ENCODE measurements at places on chromosomes 12 and 14.
A peak's percentile ranks its signal among the peaks of the same experiment; 100 is the strongest.

DNA sequence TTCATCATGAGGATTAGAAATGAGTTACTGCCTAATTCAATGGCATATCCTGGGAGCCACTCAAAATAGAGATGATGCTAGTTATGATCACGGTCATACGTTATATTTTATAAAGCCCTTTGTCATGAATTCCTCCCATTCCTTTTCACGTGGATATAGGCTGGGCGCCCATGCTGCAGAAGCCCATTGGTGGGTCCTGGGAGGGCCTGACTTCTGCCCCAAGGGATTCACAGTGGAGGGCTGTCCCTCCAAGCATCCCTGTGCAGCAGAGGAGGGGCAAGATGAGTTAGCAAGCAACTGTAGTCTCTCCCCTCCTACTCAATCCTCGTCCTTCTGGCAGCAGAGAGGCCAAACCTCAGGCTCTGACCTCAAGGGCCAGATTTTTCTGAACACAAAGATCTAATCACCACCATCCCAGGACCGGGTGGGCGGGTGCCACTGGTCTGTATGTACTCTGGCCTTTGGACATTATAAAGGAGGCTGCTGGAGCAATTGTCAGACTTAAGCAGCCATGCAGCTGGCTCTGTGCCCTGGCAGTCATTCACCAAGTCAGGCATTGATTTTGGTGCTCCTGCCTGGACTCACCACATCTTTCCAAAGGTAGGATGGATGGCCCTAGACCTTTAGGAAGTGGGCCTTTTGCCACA lies 8.6 kb downstream of the GLTP start:
- H3K27ac ChIP-seq, result no peak overlapping the region
- H3K27me3 ChIP-seq, result no peaks in the 10 kb centered on the region
- H3K4me3 ChIP-seq, result no peak overlapping the region
- DNase-seq, result no peak

- peaks cover 3% of the 10 kb centered on the region for H3K4me1 ChIP-seq
- DNase-seq, result no peak
- H3K27me3 ChIP-seq, result no peaks in the 10 kb centered on the region
- H3K27ac ChIP-seq, result no peak overlapping the region
- no peaks in the 10 kb centered on the region for H3K36me3 ChIP-seq
Measured at GRCh38 chr12:62694632-62695031, 228.0 kb downstream of the MON2 start.

- H3K27me3 ChIP-seq, result no peaks in the 10 kb centered on the region
- H3K27ac ChIP-seq, result no peak overlapping the region
- H3K4me3 ChIP-seq, result no peak overlapping the region
- peaks cover 8% of the 10 kb centered on the region for H3K4me1 ChIP-seq
Measured at GRCh38 chr12:132689227-132689626, 1.8 kb downstream of the PXMP2 start.

DNA sequence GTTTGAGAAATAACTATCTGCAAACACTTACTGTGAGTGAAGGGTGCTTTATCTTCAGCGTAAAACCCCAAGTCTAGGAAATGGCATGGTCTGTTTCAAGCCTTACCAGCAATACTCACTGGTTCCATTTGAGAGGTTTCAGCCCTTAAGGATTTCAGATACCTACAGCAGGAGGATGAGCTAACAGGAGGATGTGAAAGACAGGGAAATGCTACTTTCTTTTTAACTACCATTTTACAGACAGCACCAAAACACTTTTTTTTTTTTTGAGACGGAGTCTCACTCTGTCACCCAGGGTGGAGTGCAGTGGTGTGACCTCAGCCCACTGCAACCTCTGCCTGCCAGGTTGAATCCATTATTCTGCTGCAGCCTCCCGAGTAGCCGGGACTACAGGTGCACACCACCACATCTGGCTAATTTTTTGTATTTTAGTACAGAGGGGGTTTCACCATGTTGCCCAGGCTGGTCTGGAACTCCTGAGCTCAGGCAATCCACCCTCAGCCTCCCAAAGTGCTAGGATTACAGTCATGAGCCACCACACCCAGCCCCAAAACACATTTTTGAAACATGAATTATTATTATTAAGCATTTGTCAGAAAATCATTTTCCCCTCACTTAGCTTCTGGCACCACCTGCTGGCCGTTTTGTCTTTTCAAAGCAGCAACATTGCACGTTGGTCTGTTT lies 4.6 kb downstream of the MTRFR start:
- DNase-seq, result peak; percentile 68
- H3K4me1 ChIP-seq, result peaks cover 8% of the 10 kb centered on the region
- no peak overlapping the region for H3K27ac ChIP-seq
- no peaks in the 10 kb centered on the region for H3K27me3 ChIP-seq
- H3K36me3 ChIP-seq, result peaks cover 16% of the 10 kb centered on the region
- H3K4me3 ChIP-seq, result no peak overlapping the region

DNA sequence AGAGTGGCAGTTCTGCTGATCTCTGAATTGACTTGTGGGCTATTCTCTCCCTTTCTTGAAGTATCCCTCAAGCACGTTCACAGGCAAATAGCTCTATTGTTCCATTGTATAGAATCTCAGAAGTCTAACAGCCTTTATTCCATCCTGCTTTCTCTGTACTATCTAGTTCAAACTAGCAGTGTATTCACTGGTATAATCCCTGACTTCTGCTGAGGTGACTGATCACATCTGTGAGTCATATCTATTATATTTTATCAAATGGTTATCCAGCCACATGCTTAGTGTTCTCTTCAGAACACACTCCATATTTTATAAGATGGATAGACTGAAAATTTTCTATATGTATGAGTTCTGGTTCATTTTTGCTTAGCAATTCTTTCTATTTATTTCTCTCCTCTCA lies 866.1 kb downstream of the C12orf50 start:
- no peaks in the 10 kb centered on the region for H3K36me3 ChIP-seq
- no peaks in the 10 kb centered on the region for H3K27me3 ChIP-seq
- no peaks in the 10 kb centered on the region for H3K4me1 ChIP-seq
- no peak overlapping the region for H3K4me3 ChIP-seq
- no peak overlapping the region for H3K27ac ChIP-seq
- DNase-seq, result no peak

- no peak overlapping the region for H3K4me3 ChIP-seq
- no peak overlapping the region for H3K27ac ChIP-seq
- no peaks in the 10 kb centered on the region for H3K4me1 ChIP-seq
- no peaks in the 10 kb centered on the region for H3K27me3 ChIP-seq
Measured at GRCh38 chr12:86158956-86159355, 97.2 kb downstream of the MGAT4C start.

DNA sequence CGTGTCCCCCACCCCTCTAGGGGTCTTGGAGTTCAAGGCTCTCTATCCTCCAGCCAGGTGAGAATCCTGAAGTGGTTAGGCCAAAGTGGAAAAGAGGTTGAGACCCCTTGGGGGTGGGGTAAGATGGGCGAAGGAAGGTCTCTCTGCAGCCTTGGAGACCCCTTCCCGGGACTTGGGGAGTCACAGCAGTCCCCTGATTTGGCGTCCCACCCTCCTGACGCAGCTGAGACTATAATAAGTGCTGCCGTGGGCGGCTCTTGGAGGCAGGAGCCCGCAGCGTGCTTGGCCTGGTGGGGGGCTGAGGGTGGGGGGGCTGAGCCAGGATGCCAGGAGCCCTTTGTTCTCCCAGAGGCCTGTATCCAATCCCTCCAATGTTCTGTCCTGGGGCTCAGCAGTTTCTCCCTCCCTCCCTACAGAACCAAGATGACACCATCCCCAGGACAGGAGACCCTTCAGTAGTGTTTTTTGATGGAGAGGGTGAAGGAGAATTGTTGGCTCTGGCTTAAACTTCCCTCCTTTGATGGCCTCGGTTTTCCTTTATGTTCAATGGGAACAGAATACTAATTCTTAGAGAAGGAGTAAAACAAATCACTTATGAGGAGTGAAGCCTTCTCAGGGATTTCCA lies 1.5 kb upstream of the AGAP2 start:
- H3K4me1 ChIP-seq, result peaks cover 30% of the 10 kb centered on the region
- H3K36me3 ChIP-seq, result no peaks in the 10 kb centered on the region
- no peak for DNase-seq
- no peak overlapping the region for H3K27ac ChIP-seq
- no peak overlapping the region for H3K4me3 ChIP-seq

- no peak overlapping the region for H3K27ac ChIP-seq
- no peaks in the 10 kb centered on the region for H3K36me3 ChIP-seq
- H3K27me3 ChIP-seq, result no peaks in the 10 kb centered on the region
Measured at GRCh38 chr14:74938531-74939495, 15.8 kb upstream of the RPS6KL1 start.

DNA sequence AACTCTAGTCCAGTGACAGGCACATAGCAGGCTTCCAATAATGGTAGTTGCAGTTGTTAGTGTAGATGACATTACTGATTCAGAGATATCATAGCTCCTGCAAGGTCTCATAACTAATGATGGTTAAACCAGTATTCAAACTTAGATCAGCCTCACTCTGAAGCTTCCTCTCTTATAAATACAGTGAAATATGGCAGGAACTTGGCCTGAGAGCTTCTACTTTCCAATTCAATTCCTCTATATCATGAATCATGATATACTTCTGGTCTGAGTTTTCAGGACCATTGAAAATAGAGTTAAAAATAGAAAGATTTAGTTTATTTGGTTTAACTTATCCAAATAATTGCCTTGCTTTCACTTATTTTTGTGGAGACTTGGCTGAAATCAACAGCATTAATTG lies 167.5 kb upstream of the NOVA1 start:
- no peaks in the 10 kb centered on the region for H3K36me3 ChIP-seq
- no peak overlapping the region for H3K4me3 ChIP-seq
- DNase-seq, result no peak
- no peaks in the 10 kb centered on the region for H3K27me3 ChIP-seq
- H3K27ac ChIP-seq, result no peak overlapping the region

GRCh38 chr14:22466491-22466890 lies 122.5 kb downstream of the DAD1 start:
- no peak overlapping the region for H3K27ac ChIP-seq
- H3K4me1 ChIP-seq, result peaks cover 7% of the 10 kb centered on the region
- no peaks in the 10 kb centered on the region for H3K36me3 ChIP-seq
- peak overlapping the region; percentile 23 for H3K4me3 ChIP-seq
- no peak for DNase-seq

DNA sequence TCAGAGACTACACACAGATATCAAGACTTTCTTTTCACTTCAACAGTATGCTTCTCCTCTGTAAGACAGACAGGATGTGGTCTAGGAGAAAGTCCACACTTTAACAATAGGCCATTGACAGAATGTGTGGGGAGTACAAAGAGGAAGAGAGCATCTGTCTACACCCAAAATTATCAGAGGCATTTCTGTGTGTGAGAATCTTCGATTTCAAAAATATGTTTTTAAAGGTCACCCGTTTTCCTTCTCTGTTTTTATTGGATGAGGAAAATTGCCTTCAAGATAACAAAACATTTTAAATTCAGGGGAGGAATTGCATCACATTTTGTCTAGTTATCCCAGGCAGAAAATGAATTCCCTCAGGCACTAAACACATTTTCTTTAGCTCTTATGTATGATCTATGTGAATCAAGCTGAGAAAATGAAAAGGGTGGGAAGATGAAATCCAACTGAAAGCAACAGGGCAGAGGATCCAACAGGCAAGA lies 16.4 kb downstream of the NAV3 start:
- H3K36me3 ChIP-seq, result no peaks in the 10 kb centered on the region
- peak overlapping the region; percentile 34 for H3K4me3 ChIP-seq
- H3K4me1 ChIP-seq, result peaks cover 2% of the 10 kb centered on the region
- H3K27me3 ChIP-seq, result no peaks in the 10 kb centered on the region
- peak; percentile 28 for DNase-seq
- H3K27ac ChIP-seq, result peak overlapping the region; percentile 57

- peaks cover 4% of the 10 kb centered on the region for H3K4me1 ChIP-seq
- H3K27me3 ChIP-seq, result no peaks in the 10 kb centered on the region
- no peaks in the 10 kb centered on the region for H3K36me3 ChIP-seq
- H3K4me3 ChIP-seq, result peak overlapping the region; percentile 94
- peak; percentile 10 for DNase-seq
Measured at GRCh38 chr12:25194214-25194613, 746 bp downstream of the DNAI7 start.

- DNase-seq, result no peak
- no peaks in the 10 kb centered on the region for H3K27me3 ChIP-seq
- H3K36me3 ChIP-seq, result peaks cover 86% of the 10 kb centered on the region
- H3K27ac ChIP-seq, result no peak overlapping the region
Measured at GRCh38 chr12:120220838-120221575, 20.1 kb upstream of the RPLP0 start.

DNA sequence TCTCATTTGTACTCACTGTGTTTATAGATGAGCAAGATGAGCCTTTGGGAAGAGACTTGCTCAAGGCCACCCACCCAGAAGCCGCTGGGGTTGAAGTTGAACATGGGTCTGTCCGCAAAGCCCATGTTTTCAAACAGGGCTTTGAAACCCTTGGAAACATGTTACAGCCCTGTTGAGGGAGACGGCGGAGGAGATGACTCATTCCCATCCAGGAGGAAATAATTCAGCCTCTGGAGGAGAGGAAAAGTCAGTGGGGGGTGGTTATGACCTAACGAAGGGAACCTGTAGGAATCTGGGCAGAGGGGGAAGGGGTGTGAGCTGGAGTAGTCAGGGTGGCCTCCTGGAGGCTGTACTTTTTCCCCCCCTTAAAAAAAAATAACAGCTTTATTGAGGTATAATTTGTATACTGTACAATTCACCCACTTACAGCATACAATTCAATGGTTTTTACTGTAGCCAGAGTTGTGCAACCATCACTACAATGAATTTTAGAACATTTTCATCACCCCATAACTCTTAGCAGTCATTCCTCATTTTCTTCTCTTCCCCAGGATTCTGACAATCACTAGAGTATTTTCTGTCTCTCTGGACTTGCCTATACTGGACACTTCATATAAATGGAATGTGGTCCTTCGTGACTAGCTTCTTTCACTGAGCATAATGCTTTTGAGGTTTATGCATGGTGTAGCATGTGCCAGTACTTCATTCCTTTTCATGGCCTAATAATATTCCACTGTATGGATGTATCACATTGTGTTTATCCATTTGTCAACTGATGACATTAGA lies 1.9 kb upstream of the RIN3 start:
- no peaks in the 10 kb centered on the region for H3K36me3 ChIP-seq
- H3K4me1 ChIP-seq, result peaks cover 25% of the 10 kb centered on the region
- H3K27ac ChIP-seq, result peak overlapping the region; percentile 94
- H3K27me3 ChIP-seq, result no peaks in the 10 kb centered on the region

DNA sequence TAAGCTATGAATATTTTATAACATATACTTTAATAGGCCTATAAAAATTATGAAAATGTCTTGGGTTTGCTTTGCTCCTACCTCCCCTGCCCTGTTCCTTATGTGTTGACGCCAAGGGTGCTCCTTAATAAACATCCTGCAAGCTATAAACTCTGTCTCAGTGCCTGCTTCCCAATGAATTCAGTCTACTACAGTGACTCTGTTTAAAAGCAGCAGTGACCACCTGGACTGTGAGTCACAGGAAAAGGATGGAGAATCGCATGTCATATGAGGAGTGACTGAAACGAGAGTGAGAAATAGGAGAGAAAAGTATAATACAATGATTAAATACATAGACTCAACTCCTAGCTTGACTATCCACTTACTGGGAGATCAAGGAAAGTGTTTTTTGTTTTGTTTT lies 41.1 kb upstream of the CFAP54 start:
- no peaks in the 10 kb centered on the region for H3K36me3 ChIP-seq
- no peaks in the 10 kb centered on the region for H3K27me3 ChIP-seq
- H3K4me3 ChIP-seq, result no peak overlapping the region
- no peaks in the 10 kb centered on the region for H3K4me1 ChIP-seq

Measured in mesenchymal stem cell (in vitro differentiated cells and primary cell).